AML-193 (cell line): ENCODE measurements at places on chromosomes 5 and 9.

- DNase-seq: no peak
These were observed 138.1 kb upstream of the PIK3R1 start for GRCh38 chr5:68077349-68077894.

GRCh38 chr5:52844885-52845284, 57.2 kb downstream of the ITGA1 start:
- DNase-seq: no peak

- no peak for DNase-seq
These were observed 26.6 kb downstream of the WNT8A start for GRCh38 chr5:138110266-138110963.

DNA sequence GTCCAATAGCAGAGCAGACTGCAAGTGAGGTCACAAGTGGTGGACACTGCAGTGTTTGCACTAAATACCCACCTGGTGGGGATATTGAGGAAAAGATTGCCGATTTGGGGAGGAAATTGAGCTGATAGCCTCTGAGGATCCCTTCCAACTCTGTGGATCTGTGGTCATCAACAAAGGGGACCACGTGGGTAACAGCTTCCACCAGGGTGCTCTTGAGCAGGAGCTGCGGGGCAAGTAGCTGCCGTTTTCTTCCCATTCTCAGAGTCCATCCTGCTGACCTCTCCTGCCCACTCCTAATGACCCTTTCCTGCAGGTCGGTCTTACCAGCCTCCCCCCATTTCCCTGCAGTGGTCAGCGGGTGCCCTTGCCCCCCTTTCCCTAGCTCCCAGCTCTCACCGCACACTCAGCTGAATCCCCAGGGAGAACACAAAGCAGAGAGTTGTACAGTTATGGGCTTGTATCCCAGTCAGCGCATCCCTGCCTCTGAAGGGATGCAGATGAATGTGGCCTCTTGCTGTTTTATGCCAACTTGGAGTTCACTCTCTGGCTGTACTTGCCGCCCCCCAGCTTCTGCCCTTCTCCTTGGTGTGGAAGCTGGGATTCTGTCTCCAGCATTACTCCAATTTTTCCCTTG, 18.0 kb downstream of the DAPK1 start:
- no peak for DNase-seq

GRCh38 chr5:83179966-83180365, 102.6 kb downstream of the XRCC4 start:
- DNase-seq: no peak

GRCh38 chr5:72438141-72438540, 69.1 kb downstream of the ZNF366 start:
- no peak for DNase-seq

DNA sequence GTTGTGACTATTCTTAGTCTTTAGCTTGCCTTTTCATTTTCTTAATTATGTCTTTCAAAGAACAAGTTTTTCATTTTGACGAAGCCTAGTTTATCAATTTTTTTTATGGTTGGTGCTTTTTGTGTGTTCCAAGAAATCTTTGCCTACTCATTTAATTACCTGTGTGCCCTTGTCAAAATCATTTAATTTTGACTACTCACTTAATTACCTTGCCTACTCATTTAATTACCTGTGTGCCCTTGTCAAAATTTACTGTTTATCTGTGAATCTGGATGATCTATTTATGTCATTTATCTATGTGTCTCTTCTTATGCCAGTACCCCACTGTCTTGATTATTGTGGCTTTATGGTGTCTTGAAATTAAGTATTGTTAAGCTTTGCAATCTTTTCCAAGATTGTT, 63.9 kb downstream of the MTAP start:
- no peak for DNase-seq

GRCh38 chr9:32486839-32487562, 39.0 kb downstream of the RIGI start:
- no peak for DNase-seq

DNA sequence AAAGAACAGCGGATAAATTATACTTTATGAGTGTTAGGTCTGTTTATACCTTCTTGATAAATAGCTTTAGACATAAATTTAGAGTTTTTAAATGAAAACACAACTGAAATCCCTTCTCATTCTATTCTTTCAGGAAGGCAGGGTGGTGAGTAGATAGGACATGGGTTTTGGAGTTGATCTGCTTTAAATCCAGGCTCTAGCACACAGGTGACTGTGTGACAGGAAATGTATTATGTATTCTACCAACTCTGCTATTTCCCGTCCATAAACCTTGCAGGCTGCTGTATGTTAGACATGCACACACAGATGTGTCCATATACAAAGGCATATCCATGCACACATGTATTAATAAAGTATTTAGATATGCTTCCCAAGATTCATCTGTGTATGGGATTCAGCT, 19.3 kb upstream of the CARTPT start:
- no peak for DNase-seq

GRCh38 chr5:86866036-86866435, 248.3 kb downstream of the COX7C start:
- no peak for DNase-seq

GRCh38 chr5:39473156-39473775, 48.5 kb upstream of the DAB2 start:
- DNase-seq: no peak

- DNase-seq: no peak
These were observed 30.7 kb downstream of the EXOC3 start for GRCh38 chr5:473551-474192.

DNA sequence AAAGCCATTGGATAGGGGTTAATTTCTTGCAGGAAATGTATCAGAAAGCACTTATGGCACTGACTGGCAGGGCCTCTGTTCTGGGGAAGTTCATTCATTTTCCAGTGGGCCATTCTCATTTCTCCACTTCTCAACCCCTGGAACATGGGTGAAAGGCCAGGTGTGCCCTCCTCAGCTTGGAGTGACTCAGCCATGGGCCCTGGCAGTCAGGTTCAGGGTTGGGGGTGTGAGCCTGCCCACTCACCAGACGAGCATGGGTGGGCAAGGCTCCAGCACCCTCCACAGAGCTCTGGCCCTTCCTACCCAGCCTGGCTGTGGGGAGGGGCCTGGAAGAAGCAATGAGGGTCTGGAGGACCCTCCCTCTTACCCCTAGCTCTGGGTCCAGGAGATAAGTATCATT, 174.4 kb downstream of the HSPA4 start:
- no peak for DNase-seq

DNA sequence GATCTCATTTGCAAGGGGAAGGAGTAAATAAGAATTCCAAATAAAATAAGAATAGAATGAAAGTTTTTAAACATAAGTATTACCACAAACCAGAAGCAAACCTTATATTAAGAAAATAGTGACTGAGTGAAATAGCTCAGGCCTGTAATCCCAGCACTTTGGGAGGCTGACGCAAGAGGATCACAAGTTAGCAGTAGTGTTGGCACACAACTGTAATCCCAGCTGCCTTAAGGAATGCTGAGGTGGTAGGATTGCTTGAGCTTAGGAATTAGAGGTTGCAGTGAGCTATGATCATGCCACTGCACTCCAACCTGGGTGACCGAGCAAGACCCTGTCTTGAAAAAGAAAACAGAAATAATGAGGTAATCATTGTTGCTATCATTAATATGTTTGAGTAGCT, 47.0 kb downstream of the APC start:
- no peak for DNase-seq

GRCh38 chr9:73037613-73038012, 84.8 kb upstream of the ALDH1A1 start:
- DNase-seq: no peak

GRCh38 chr5:134083517-134083916, 31.0 kb upstream of the TCF7 start:
- DNase-seq: no peak

DNA sequence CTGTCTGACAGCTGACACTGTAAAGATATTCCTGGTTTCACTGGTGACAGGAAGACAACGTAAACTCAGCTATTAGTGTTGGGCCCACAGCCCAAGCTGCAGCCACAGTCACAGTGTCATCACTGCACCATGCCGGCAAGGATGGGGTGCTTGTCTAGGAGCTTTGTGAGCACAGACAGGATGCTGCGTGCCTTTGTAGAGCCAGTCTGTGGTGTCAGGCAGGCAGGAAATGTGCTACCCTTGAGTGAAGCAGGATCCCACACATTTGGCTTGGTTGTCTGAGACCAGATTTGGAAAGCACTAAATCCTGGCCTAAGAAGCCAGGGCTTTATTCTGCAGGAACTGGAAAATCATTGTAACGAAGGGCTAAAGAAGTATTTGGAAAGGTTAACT, 121.6 kb upstream of the ADAMTS16 start:
- DNase-seq: no peak

GRCh38 chr5:82622711-82623514, 344.8 kb upstream of the RPS23 start:
- DNase-seq: no peak

GRCh38 chr5:89443508-89443907, 560.5 kb upstream of the MEF2C start:
- no peak for DNase-seq

DNA sequence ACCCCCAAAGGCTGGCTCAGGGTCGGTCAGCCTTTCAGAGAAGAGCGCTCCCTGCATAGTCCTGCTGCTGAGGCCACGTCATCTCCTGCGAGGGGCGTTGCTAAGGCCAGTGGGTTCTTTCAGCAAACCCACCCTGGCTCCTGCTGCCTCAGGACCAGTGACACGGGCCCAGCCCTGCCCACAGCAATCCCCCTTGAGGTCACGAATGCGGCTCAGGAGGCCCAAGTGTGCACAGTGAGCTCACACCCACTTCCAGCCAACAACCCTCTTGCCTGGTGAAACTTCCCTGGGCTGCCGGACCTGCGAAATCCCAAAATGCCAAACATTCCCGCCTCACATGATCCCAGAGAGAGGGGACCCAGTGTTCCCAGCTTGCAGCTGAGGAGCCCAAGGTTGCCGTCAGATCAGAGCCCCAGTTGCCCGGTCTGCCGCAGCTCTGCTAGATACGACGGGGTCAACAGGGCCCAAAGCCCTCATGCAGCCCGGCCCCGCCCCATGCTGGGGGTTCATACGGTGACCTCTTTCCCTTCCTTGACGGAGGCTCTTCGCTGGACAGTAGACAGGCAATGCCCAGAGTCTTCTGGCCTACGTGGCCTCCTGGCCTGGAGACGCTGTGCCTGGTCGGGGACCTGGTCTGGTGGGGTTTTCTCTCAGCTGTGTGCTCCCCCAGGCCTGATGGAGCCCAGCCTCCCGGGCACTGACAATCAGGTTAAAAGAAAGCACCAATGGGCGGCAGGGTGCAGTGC, 116.4 kb upstream of the COL5A1 start:
- DNase-seq: no peak

- no peak for DNase-seq
These were observed 567.9 kb downstream of the EBF1 start for GRCh38 chr5:158531860-158532259.
